ENCODE measurements at places on chromosomes 3 and 15.

DNA sequence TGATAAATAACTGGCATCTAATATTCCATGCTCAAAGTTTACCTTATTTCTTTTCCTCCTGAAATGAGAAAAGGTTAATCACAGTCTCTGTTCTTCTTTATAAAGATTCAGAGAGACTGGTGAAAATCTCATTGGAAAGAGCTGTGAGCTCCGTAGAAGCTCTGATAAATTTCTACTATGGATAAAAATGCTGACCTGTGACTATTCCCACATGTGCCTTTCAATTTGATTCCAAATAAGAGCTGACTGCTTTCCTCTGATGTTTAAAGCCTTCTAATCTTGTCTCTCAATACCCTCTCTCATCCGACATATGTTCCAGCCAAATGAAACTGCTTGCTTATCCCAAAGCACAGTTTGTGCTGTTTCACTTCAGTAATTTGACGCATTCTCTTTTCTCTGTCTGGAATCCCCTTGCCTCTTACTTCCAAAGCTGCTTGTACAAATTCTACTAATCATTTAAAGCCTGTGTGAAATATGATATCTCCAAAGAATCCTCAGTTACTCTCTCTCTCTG is 130.1 kb downstream of the RTP4 start:
- DNase-seq, result no peak

GRCh38 chr3:118803096-118803476 is 231.6 kb downstream of the IGSF11 start:
- no peak for DNase-seq

- no peak for DNase-seq
These were observed 109.7 kb upstream of the GOLIM4 start for GRCh38 chr3:168205451-168205850.

DNA sequence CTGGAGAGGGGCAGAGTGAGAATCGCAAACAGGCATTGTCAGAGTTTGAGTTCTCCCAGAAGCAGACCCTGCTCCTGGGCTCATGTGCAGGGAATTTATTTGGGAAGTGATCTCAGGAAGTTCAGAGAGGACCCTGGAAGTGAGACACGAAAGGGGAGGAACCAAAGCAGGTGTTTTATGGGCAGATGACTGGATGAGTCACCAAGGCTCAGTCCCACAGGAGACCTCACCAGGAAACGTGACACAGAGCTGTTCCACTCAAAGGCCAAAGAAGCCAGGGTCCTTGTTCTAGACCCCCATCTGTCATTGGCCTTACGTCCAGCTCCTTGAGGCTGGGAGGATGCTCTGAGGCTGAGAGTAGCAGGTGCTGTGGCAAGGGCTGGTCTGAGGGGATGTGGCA is 43.4 kb upstream of the SEC22A start:
- DNase-seq, result no peak

GRCh38 chr15:60830479-60830878 is 351.5 kb upstream of the ICE2 start:
- no peak for DNase-seq

GRCh38 chr3:150312018-150312657 is 96.0 kb upstream of the TSC22D2 start:
- no peak for DNase-seq

DNA sequence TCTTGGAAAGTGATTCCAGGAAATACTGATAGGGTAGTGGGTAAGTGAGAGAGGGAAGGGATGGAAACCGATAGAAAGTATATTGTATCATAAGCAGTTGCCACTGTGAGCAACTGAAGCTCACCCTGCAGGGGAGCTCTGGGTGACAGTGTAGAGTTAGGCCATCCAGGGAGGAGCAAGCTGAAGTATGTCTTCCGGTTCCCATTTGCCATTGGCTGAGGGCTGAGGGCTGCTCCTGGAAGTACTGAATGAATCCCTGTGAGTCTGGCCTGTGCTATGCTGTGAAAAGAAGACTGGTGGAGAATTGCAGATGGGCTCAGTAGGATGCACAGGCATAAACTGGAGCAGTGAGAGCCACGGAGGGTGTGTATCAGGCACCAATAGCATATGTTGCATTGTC is 348.3 kb downstream of the MFSD1 start:
- DNase-seq, result no peak

GRCh38 chr3:77256584-77257503 is 216.9 kb downstream of the ROBO2 start:
- no peak for DNase-seq

DNA sequence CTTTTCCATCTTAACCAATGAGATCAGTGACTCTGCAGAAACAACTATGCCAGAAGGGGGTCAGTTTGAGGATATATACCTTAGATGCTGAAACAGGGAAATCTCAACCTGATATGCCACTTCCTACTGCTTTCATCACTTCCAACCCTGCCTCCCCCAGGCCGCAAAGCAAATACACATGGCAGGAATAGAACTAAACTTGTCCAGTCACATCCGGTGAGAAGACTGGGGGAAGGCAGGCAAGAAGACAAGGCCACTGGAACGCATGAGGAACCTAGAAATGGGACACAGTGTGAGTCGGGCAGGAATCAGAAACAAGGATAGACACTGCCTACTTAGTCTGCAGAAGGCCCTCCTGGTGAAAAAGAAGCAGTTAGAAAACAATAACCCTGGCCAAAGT is 90.6 kb downstream of the MYO5A start:
- DNase-seq, result peak; percentile 86

GRCh38 chr3:135456108-135456790 is 509.3 kb upstream of the PPP2R3A start:
- DNase-seq, result no peak

DNA sequence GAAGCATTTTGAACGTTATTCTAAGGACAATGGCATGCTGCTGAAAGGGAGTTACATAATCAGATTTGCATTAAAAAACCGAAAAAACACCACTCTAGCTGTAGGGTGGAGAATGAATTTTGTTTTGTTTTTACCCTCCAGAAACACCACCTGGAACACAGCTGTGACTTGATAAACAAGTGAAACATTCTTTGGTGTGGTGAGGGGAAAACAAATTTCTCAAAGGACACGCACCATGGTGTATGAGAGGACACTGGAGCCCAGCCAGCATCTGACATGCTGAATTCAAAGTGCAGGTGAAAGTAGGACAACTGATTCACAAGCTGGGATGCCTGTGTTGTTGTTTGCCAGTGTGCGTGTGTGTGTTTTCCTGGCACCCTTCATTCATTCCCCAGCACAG is 554.5 kb upstream of the TBL1XR1 start:
- DNase-seq, result no peak

DNA sequence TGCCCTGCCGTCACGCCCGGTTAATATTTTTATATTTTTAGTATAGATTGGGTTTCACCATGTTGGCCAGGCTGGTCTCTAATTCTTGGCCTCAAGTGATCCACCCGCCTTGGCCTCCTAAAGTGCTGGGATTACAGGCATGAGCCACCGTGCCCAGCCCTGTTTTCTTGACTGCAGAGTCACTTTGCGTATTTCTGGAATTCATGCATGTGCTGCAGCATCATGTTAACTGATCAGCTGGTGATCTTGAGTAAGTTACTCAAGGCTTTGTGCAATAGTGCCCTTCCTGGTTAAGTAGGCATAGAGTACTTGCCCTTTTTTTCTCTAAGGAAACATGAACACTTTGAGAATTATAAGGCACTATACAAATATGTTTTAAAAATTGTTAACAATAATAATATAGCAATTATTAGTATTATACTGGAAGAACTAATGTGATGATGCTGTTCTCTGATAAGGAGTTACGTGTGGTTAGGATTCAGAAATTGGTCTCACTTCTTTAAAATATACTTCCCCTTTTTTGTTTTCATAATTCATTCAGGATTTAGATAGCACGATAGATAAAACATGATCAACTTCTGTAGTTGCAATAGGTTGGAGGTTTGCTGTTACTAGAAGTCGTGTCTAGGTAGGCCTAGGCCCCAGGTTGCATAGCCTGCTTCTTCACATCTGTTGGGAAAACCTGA is 33.6 kb downstream of the GPR171 start:
- peak; percentile 95 for DNase-seq

Data from MV-4-11 (cell line).